ENCODE measurements at places on chromosomes 16 and 17.
A peak's percentile ranks its signal among the peaks of the same experiment; 100 is the strongest.

GRCh38 chr17:21774263-21774662 is 81.9 kb downstream of the KCNJ18 start:
- peaks cover 1% of the 10 kb centered on the region for H3K36me3 ChIP-seq
- no peak overlapping the region for H3K4me3 ChIP-seq

- H3K36me3 ChIP-seq, result no peaks in the 10 kb centered on the region
- H3K27ac ChIP-seq, result no peak overlapping the region
- H3K27me3 ChIP-seq, result peaks cover 38% of the 10 kb centered on the region
- H3K4me1 ChIP-seq, result peaks cover 7% of the 10 kb centered on the region
Observed at GRCh38 chr17:6559753-6560215, 3.4 kb upstream of the PITPNM3 start.

- no peak overlapping the region for H3K4me3 ChIP-seq
- no peak overlapping the region for H3K27ac ChIP-seq
- no peaks in the 10 kb centered on the region for H3K36me3 ChIP-seq
- no peaks in the 10 kb centered on the region for H3K4me1 ChIP-seq
- no peak for DNase-seq
Observed at GRCh38 chr16:79938575-79938974, 338.0 kb upstream of the MAF start.

GRCh38 chr16:56729735-56730662 is at the start of gene NUP93:
Gene NUP93 (plus strand): TSS chr16:56730129. CDS start chr16:56748248, 18,119 bp downstream.
- peaks cover 12% of the 10 kb centered on the region for H3K4me1 ChIP-seq
- no peak within 1 kb of the TSS for H3K4me3 ChIP-seq
- peak within 1 kb of the TSS; percentile 91 for H3K27ac ChIP-seq
- no peaks in the 10 kb centered on the region for H3K27me3 ChIP-seq
- H3K36me3 ChIP-seq, result peaks cover 3% of the 10 kb centered on the region

DNA sequence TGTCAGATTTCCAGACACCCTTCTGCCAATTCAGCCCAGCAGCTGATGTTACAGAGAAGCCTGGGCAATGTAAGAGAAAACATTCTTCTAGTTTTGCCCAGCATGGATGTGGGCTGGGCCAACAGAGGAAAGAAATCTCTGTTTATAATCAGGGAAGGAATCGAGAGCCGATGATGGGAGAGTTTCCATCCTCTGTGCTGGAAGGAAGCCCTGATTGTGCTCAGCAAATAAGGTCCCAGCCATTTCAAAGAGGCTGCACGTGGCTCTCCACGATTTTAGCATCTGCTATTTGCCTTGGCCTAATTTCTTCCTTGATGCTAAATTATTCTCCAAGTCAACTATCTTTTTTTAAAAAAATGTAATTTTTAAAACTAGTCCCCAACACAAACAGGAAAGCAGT is 70.0 kb downstream of the IRX6 start:
- no peaks in the 10 kb centered on the region for H3K27me3 ChIP-seq
- no peak for DNase-seq
- no peaks in the 10 kb centered on the region for H3K36me3 ChIP-seq
- H3K4me1 ChIP-seq, result no peaks in the 10 kb centered on the region
- no peak overlapping the region for H3K4me3 ChIP-seq

DNA sequence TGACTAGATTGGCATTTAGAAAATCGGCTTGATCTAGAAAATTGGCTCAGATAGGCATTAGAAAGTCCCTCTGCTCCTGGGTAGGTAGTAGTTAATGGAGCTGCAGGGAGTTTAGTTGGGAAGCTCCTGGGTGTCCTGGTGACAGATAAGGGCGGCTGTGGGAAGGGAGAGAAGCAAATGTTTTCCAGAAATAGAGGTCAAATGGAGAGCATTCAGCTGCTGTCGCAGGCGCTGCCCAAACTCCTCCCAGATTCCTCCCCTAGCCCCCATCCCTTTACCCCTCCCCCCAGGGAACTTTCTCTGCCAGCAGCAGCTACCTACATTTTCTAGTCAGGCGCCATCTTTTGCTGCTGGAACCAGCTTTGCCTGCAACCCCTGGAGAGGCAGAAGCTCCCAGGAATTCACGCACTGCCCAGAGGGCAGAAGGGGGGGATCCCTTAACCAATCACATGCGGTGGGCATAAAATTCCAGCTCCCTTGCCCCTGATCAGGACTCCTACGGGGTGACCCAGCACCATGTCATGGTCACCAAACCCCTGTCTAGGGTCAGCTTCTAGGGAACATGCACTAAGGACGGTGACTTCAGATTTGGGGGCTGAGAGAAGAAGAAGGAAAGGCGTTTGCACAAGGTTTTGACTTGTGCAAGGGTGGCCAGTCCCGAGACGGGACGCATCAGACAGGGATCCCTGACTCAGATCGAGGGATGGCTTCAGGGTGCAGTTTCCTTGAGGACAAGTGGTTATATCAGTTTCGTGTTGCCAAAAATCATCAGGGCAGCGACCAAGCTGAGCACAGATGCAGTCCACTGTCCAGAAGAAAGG is 43.8 kb downstream of the SOCS1 start:
- H3K4me3 ChIP-seq, result no peak overlapping the region
- H3K27me3 ChIP-seq, result no peaks in the 10 kb centered on the region
- peaks cover 40% of the 10 kb centered on the region for H3K4me1 ChIP-seq

DNA sequence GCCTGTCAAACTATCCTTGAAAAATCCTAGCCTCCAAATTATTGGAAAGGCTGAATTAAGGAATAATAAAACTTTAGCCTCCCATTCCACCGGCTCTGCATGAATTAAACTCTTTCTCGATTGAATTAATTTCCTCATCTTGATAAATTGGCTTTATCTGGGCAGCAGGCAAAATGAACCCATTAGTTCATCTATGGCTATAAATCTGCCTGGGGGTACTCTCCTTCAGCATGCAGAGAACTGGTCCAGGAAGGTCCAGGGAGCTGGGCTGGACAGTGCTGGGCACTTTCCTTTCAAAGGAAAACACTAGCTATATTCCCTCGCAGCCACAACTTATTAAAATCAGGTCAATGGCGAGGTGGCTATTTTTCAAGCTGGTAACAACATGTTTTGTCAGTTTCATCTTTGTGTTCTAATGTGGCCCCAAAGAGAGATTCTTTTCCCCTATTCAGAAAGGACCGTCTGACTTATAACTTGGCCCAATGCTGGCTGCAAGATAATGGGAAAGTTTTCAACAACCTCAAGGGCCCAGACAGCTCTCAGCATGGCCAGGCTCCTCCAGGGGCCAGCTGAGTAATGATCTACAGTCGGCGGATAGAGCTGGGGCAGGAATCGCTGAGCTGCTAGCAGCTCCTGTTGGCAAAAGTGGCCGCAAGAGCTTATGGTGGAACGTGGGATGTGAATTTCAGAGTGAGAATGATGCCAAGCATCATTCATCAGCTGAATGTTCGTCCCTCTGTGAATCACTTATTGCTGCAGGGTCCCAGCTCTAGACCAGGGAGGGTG is 326.9 kb downstream of the SLC39A11 start:
- H3K4me3 ChIP-seq, result no peak overlapping the region
- no peak overlapping the region for H3K27ac ChIP-seq
- no peaks in the 10 kb centered on the region for H3K27me3 ChIP-seq
- DNase-seq, result no peak
- H3K4me1 ChIP-seq, result no peaks in the 10 kb centered on the region
- H3K36me3 ChIP-seq, result peaks cover 2% of the 10 kb centered on the region

- DNase-seq, result no peak
- no peaks in the 10 kb centered on the region for H3K4me1 ChIP-seq
- H3K36me3 ChIP-seq, result no peaks in the 10 kb centered on the region
- no peak overlapping the region for H3K27ac ChIP-seq
Observed at GRCh38 chr17:72506773-72507172, 386.0 kb downstream of the SOX9 start.

- H3K27me3 ChIP-seq, result peaks cover 10% of the 10 kb centered on the region
- H3K27ac ChIP-seq, result peak overlapping the region; percentile 72
- H3K36me3 ChIP-seq, result peaks cover 17% of the 10 kb centered on the region
- H3K4me1 ChIP-seq, result peaks cover 53% of the 10 kb centered on the region
- DNase-seq, result no peak
Observed at GRCh38 chr16:66750279-66751052, 943 bp downstream of the DYNC1LI2 start.

DNA sequence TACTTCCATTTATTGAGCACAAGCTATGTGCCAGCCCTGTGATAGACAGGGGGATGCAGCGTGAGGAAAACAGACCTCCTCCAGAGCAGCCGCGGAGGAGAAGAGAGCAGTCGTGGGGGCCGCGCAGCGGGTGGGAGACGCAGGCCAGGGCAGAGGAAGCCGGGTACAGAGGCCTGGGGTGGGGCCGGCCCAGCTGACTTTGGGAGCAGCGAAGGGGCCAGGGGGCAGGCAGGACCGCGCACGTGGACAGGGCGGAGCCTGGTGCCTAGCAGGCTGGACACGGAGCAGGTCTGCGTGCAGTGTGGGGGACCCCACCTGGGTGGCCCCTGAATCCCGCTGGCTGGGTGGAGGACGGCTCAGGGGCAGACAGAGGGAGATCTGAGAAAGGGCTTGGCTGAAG is 46.2 kb downstream of the ZFPM1 start:
- no peak overlapping the region for H3K27ac ChIP-seq
- no peaks in the 10 kb centered on the region for H3K27me3 ChIP-seq
- H3K4me3 ChIP-seq, result no peak overlapping the region
- H3K36me3 ChIP-seq, result no peaks in the 10 kb centered on the region
- H3K4me1 ChIP-seq, result no peaks in the 10 kb centered on the region
- no peak for DNase-seq

GRCh38 chr17:8138374-8138671 is 13.9 kb downstream of the PER1 start:
- no peaks in the 10 kb centered on the region for H3K27me3 ChIP-seq
- no peak for DNase-seq
- no peak overlapping the region for H3K27ac ChIP-seq
- no peaks in the 10 kb centered on the region for H3K4me1 ChIP-seq
- peaks cover 7% of the 10 kb centered on the region for H3K36me3 ChIP-seq

DNA sequence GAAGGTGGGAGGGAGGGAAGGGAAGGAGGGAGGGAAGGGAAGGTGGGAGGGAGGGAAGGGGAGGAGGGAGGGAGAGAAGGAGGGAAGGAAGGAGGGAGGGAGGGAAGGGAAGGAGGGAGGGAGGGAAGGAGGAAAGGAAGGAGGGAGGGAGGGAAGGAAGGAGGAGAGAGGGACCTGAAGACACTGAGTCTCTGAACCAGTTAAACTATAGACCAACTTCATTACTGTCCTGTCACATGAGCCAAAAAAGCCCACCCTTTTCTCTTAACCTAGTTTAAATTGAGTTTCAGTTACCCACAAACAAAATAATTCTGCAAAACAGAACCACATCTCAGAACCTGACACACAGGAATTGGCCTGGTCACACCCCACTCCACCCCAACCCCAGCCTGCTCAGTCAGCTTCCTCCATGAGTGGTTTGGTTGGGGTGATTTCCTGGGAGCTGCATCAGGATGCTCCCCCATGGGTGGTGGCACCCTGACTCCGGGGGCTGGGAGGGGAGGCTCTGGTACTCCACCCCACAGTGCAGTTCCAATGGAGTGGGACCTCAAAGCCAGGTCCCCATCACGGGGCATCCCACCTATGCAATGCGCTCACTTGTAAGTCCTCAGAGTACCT is 4.7 kb upstream of the PRR29 start:
- peaks cover 6% of the 10 kb centered on the region for H3K27me3 ChIP-seq
- peaks cover 38% of the 10 kb centered on the region for H3K4me1 ChIP-seq
- H3K36me3 ChIP-seq, result no peaks in the 10 kb centered on the region
- no peak overlapping the region for H3K4me3 ChIP-seq
- no peak for DNase-seq

- H3K36me3 ChIP-seq, result peaks cover 16% of the 10 kb centered on the region
- H3K4me1 ChIP-seq, result peaks cover 89% of the 10 kb centered on the region
- peak overlapping the region; percentile 2 for H3K4me3 ChIP-seq
- DNase-seq, result no peak
- H3K27me3 ChIP-seq, result no peaks in the 10 kb centered on the region
Observed at GRCh38 chr16:15955425-15955824, 6.0 kb downstream of the ABCC1 start.

DNA sequence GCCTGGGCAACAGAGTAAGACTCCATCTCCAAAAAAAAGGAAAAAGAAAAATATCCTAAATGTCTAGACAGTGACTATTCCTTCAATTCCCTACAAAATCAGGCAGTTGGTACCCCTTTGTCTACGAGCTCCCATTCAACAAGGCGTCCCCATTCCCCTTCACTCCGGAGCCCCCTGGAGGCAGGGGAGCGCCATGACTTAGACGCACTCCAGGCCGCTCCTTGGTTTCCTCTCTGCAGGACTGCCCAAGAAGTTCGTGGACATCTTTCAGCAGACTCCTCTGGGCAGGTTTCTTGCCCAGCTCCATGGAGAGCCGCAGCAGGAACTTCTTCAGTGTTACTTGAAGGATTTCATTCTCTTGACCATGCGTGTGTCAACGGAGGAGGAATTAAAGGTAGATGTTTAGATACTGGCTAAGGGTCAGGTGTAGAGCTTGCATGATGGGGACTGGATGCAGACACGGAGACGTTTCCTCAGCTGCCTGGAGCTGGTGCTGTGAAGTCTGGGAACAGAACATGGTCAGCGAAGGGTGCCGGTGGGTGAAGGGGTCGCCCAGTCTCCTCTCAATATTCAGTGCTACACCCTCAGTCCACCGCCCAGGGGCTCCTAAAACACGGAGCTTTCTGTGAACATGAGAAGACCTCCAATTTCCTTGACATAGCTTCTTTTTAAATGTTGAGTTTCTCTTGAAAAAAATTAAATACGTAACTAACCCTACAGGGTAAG is 53.3 kb upstream of the ENDOV start:
- peak overlapping the region; percentile 64 for H3K27ac ChIP-seq
- no peak overlapping the region for H3K4me3 ChIP-seq
- peaks cover 28% of the 10 kb centered on the region for H3K36me3 ChIP-seq

GRCh38 chr16:57970970-57971369 is at the start of gene CNGB1:
Gene CNGB1 (minus strand): TSS chr16:57971128. CDS start chr16:57967286, 3,842 bp downstream.
- H3K36me3 ChIP-seq, result no peaks in the 10 kb centered on the region
- H3K4me3 ChIP-seq, result no peak within 1 kb of the TSS
- H3K4me1 ChIP-seq, result no peaks in the 10 kb centered on the region

GRCh38 chr17:54840885-54841591 is 59.6 kb upstream of the TOM1L1 start:
- no peaks in the 10 kb centered on the region for H3K4me1 ChIP-seq
- H3K36me3 ChIP-seq, result no peaks in the 10 kb centered on the region
- no peak for DNase-seq
- H3K4me3 ChIP-seq, result no peak overlapping the region

DNA sequence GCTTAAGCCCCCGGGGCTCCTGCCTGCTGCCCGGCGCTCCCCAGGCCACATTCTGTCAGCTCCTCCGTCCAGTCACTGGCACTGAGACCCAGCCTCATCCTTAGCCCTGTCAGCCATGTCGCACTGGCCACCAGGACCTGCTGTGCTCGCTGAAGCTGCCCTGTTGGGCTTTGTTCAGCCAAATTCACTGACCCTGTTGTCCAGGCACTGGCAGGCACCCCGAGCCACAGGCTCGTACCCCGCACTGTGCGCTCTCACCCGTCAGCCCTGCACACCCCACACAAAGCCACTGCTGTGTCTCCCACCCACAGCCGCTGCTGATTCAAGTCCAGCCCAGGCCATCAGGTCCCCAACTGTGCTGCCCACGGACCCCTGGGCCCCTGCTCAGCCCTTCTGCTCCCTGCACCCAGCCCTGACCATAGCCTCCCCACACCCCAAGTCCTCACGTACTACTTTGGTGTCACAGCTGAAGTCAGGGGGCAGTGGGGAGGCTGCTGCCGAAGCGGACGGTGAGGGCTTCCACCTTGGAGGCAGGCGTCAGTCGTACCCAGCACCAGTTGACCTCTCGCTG is 131.5 kb upstream of the CHMP6 start:
- H3K27ac ChIP-seq, result no peak overlapping the region
- peaks cover 94% of the 10 kb centered on the region for H3K4me1 ChIP-seq
- no peak for DNase-seq
- H3K4me3 ChIP-seq, result no peak overlapping the region
- no peaks in the 10 kb centered on the region for H3K27me3 ChIP-seq
- H3K36me3 ChIP-seq, result peaks cover 49% of the 10 kb centered on the region

Data from activated T-cell treated with anti-CD3 and anti-CD28 coated beads, Interleukin-2, amount 50 U/mL, for 72 hours (primary cell).